Neural crest cell (in vitro differentiated cells): ENCODE measurements at places on chromosomes 12 and 14. TPM values are rescaled to one million over a fixed set of nuclear protein-coding genes. Genes with fewer than 3 reads are reported as not detected.

Gene BCL2L14
- 0.86 and 1.2 TPM in 2 replicates for total RNA-seq

Gene SLC6A13
- 0.27 and 0.30 TPM in 2 replicates for total RNA-seq

Gene GLI1
- total RNA-seq, result 0.58 and 1.3 TPM in 2 replicates

Gene VASH1
- 68.1 and 72.0 TPM in 2 replicates for total RNA-seq

Gene KRT6A
- not detected in 2 replicates for total RNA-seq

Gene RNASE7
- not detected in 2 replicates for total RNA-seq

Gene KRT71
- not detected in 2 replicates for total RNA-seq

Gene LRP6
- total RNA-seq, result 56.2 and 60.3 TPM in 2 replicates

DNA sequence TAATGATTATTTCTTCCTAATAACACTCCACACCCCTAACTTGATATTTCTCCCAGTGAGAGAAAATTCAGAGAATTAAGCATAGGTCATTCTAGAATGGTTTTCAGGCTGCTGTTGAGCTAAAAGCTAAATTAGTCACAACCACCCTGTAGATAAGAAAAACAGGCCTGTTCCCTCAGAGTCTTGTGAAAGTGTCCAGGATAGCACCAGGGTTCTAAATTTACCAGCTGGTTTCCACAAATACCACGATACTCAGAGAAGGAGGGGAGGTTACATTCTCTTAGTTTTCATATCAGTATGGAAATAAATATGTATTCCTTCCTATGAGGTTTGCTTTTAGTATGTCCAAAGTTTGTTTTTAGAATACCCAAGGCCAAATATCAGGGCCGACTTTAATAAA is 66.0 kb upstream of the YARS2 start:
- DNase-seq, result no peak

- DNase-seq, result no peak
These were observed 54.7 kb downstream of the CPSF2 start for GRCh38 chr14:92176476-92176875.

GRCh38 chr14:36245223-36245622 is 68.7 kb upstream of the PTCSC3 start:
- no peak for DNase-seq

DNA sequence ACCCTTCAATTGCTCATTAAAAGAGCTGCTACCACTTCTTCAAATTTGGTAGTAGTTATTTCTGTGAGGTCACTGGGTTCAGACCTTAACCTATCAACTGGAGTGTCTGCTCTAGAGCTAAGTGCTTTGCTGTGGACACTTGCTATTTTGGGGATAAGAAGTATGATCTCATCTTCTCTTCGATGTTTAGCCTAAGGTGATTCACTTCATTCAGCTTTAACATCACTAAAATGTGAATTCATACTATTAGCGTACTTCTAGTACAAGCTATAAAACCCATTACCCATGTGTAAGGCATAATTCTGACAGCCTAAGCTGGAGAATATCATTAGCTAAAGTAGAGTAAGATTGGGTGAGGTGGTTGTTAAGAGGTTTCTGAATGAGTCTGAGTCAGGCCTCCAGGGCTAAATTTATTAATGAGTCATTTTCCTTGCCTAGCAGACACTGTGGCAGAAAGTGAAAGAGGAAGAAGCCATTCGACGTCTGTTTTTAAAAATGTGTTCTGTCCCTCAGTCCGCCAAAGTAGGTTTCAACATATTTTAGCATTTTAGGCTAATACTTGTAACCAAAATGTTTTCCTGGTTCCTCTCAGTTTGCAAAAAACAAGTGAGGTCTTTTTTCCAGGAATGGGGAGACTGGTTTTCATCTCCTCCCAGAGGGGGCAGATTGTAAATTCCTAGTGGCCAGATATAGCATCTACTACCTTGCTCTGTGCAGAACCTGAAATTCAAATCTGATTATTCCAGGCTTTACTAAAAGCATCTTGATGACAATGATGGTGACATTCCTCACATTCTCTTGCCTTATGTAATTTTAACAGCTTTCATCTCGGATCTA is 103.6 kb downstream of the SSPN start:
- no peak for DNase-seq

GRCh38 chr12:52178984-52179383 is 12.8 kb downstream of the KRT80 start:
- DNase-seq, result no peak

- DNase-seq, result no peak
These were observed 26.3 kb upstream of the CPM start for GRCh38 chr12:68959143-68959858.

DNA sequence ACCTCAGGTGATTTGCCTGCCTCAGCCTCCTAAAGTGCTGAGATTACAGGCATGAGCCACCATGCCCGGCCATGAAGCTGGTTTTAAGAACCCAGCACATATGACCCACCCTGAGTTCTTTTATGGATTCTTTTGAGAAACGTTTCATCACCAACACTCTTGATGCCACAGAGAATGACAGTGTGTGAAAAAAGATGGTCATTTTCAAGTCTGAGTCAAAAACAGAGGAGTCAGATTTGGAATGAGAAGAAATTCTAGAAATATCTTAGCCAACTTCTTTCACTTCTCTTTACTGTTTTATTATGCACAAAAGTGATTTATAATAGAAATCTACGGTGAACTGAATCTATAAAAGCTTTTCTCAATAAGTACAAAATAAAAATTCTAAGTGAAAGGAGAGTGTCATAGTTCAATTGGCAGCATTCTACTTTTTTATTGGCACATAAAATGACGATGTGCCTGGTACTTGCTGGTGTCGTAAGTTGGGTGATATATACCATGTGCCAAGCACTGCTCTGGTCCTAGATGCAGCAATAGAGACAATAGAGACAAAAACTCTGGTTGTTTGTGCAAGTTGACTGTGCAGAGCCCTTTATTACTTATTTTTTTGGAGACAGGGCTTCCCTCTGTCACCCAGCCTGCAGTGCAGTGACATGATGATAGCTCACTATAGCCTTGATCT is 33.9 kb downstream of the CCDC177 start:
- DNase-seq, result no peak

GRCh38 chr12:72747111-72747849 is 475.1 kb downstream of the TRHDE start:
- no peak for DNase-seq

DNA sequence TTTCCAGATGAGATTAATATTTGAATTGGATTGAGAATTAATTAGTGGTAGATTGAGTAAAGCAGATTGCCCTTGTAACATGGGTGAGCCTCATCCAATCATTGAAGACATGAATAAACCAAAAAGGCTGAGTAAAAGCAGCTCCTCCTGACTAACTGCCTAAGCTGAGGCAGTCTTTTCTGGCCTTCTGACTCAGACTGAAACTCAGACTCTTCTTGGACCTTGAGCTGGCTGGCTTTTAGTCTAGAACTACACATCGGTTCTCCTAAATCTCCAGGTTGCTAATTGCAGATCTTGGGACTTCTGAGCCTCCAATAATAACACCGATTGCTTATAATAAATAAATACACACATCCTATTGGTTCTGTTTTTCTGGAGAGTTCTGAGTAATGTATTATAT is 24.0 kb downstream of the FKBP11 start:
- no peak for DNase-seq

GRCh38 chr12:107079172-107080011 is 14.0 kb downstream of the CRY1 start:
- no peak for DNase-seq

DNA sequence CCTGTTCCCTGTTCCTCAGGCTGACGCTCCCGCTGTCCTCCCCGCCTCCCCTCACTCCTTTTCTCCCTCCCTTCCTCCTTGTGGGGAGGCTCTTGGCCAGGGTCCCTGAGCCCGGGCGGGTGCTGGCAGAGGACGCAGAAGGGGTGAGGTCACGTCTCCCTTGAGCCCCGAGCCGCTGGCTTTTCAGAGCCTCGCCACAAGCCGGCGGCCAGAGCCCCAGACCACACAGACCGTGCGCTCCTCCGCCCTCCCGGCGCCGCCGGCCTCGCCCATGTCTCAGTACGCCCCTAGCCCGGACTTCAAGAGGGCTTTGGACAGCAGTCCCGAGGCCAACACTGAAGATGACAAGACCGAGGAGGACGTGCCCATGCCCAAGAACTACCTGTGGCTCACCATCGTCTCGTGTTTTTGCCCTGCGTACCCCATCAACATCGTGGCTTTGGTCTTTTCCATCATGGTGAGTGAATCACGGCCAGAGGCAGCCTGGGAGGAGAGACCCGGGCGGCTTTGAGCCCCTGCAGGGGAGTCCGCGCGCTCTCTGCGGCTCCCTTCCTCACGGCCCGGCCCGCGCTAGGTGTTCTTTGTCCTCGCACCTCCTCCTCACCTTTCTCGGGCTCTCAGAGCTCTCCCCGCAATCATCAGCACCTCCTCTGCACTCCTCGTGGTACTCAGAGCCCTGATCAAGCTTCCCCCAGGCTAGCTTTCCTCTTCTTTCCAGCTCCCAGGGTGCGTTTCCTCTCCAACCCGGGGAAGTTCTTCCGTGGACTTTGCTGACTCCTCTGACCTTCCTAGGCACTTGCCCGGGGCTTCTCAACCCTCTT is at the start of gene TMEM233:
Gene TMEM233 (plus strand): TSS at position 197 of the 821 bp plus-strand sequence. CDS start 75 bp downstream, at position 272.
- no peak for DNase-seq

DNA sequence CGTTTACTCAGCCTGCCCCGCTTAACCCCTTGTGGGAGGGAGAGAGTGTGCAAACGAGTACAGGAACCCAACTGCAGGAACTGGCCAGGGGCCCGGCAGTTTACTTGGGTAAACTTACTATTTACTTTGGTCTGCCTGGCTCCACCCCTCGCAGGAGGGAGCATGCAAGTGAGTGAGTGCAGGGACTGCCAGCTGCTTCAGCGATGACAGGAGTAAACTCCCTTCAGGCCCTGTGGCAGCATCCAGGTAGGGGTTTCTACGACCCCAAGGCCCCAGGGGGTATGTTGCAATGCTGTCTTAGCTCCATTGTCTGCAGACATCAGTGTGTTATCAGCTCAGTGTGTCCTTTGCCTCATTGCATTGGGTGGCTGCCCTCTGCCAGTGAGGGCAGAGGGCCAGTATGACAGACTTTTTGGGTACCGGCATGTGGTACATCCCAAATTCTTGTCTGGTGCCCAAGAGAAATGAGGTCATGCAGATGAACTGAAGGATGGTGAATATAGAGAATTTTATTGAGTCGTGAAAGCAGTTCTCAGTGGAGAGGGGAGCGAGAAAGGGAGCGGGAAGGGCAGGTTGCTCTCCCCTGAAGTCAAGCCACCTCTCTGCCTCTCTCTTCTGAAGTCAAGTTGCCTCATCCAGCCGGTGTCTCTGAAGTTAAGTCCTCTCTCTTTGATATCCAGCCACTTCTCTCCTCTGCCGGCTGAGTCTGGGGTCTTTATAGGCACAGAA is 181.8 kb downstream of the FUT8 start:
- no peak for DNase-seq

GRCh38 chr12:48128800-48129199 is 9.6 kb downstream of the PFKM start:
- no peak for DNase-seq

DNA sequence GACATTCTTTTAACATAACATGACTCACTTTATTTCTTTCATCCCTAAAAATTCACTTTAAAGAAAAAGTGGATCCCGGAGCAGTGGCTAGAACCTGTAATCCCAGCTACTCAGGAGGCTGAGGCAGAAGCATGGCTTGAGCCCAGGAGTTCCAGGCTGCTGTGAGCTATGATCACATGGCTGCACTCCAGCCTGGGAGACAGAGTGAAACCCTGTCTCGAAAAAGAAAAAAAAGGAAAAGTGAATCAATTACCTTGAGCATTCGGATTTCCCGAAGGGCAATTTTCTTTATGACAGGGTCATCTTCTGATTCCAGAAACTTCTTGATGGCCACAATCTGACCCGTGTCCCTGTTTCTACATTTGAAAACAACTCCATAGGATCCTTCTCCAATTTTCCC is 1.2 kb downstream of the CDKL1 start:
- no peak for DNase-seq

GRCh38 chr12:30219047-30219446 is 435.3 kb upstream of the TMTC1 start:
- no peak for DNase-seq

- no peak for DNase-seq
These were observed 39.0 kb upstream of the SFSWAP start for GRCh38 chr12:131671871-131672270.

DNA sequence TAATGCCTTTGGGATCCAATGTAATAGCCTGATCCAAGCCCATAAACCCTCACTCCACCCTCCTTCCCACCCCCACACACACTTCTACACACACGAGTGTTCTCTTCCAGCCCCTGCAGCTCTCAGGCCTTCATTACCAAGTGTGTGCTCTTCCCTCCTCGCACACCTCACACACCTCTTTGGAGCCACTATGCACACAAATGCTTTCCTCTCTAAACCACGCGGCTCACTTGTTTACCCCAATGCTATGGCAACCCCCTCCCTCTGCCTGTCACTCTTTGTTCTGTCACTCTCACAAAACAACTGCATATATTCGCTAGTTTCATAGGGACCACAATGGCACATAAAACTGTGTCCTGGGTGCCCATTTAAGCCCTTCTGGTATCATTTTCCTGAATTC is 35.1 kb downstream of the PPP2R5E start:
- DNase-seq, result no peak

DNA sequence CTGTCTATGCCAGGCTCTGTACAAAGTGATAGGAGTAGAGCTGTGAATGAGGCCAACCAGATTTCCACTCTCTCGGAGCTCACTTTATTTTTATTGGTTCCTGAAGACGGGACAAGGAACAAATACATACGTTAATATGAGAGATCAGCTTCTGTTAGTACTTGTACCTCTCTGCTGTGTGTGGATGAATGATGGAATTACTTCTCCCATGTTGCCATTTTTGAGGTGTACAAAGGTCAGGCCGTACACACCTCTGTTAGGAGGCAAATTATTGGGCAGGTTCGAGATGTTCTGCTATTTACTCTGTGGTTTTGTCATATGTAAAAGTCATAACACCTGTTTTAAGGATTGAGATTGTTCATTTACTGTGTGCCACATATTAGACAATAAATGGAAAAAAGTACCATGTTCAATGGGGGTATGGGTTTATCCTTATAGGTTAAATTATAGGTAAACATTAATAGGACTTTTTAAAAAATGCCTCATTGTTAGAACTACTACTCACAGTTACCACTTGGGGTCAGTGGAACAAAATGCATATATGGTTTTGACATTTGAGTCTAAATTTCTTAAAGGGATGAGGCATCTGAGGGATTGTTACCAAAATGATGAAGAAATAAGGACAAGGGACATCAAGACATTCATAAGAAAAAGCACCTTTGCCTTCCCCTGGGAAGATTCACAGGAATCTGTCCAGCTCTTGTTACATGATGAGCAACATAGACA is 26.9 kb downstream of the WBP11 start:
- DNase-seq, result no peak
